ENCODE measurements at places on chromosomes 13 and 19.

- no peak for DNase-seq
Observed at GRCh38 chr13:100506600-100507422, 81.8 kb downstream of the GGACT start.

GRCh38 chr19:6105444-6105843, 4.9 kb downstream of the RFX2 start:
- no peak for DNase-seq

DNA sequence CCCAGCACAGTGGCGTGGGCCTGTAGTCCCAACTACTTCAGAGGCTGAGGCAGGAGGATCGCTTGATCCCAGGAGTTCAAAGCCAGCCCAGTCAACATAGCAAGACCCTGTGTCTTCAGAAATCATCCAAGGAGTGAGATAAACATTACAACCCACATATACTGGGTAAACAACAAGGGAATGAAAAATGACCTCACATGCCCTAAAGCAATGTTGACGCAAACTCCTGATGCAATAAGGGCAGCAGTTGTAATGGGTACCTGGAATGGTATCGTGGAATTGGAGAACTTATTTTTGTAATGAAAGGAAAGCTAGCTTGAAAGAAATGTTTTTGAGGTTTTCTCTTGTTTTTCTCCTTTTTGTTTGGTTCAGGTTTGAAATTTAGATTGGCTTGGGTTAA, 24.5 kb upstream of the LGALS16 start:
- DNase-seq = no peak

- DNase-seq = no peak
Observed at GRCh38 chr13:113997845-113998751, 24.2 kb upstream of the C13orf46 start.

- no peak for DNase-seq
Observed at GRCh38 chr13:107642831-107643230, 572.5 kb downstream of the LIG4 start.

DNA sequence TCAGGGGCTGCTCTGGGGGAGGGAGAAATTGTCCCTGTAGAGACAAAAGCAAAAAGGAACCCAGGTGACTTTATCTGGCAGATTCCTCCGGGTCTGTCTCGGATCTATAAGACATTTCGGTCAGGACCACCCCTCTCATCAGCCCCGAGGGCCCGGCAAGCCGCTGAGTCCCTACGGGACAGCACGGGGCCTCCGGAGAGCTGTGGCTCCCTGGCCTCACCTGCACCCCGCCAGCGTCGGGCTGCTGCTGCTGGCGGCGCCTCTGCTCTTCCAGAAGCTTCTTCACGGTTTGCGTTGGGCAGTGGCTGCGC, 1.9 kb downstream of the NFKBID start:
- no peak for DNase-seq

GRCh38 chr19:30897034-30897433, 452.2 kb downstream of the TSHZ3 start:
- no peak for DNase-seq

GRCh38 chr19:4114181-4114580, 9.7 kb downstream of the MAP2K2 start:
- no peak for DNase-seq

GRCh38 chr13:30114571-30115256, 192.6 kb downstream of the KATNAL1 start:
- peak; percentile 72 for DNase-seq

DNA sequence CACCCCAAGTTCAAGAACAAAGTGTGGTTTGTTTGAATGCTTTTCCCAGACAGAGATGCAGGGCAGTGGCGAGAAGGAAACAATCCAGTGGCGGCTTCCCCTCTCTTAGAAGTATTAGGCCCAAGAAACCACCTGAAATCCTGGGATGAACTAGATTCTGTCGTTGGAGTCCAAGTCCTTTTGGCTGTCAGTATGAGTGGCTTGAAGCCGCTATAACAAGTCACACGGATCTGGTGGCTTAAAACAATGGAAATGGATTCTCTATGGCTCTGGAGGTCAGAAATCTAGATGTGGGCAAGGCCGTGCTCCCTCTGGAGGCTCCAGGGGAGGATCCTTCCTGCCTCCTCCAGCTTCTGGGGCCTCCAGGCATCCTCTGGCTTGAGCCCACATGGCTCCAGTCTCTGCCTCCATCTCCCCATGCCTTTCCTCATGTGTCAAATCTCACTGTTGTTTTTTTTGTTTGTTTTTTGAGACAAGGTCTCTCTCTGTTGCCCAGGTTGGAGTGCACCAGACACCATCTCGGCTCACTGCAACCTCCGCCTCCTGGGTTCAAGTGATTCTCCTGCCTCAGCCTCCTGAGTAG, 97.7 kb downstream of the GNG7 start:
- DNase-seq = no peak
